ENCODE measurements at places on chromosomes 6 and 20.

GRCh38 chr6:170583756-170584180 is 669 bp downstream of the PDCD2 start:
- DNase-seq = no peak

DNA sequence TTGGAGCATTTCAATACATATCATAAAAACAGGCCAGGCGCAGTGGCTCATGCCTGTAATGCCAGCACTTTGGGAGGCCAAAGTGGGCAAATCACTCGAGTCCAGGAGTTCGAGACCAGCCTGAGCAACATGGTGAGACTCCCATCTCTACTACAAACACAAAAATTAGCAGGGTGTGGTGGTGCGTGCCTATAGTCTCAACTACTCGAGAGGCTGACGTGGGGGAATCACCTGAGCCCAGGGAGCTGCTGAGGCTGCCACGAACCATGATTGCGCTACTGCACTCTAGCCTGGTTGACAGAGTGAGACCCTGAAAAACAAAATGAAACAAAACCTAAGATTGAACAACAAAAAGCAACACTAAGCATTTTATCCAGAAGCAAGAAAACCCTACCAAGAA is 47.2 kb downstream of the BACH2 start:
- no peak for DNase-seq

DNA sequence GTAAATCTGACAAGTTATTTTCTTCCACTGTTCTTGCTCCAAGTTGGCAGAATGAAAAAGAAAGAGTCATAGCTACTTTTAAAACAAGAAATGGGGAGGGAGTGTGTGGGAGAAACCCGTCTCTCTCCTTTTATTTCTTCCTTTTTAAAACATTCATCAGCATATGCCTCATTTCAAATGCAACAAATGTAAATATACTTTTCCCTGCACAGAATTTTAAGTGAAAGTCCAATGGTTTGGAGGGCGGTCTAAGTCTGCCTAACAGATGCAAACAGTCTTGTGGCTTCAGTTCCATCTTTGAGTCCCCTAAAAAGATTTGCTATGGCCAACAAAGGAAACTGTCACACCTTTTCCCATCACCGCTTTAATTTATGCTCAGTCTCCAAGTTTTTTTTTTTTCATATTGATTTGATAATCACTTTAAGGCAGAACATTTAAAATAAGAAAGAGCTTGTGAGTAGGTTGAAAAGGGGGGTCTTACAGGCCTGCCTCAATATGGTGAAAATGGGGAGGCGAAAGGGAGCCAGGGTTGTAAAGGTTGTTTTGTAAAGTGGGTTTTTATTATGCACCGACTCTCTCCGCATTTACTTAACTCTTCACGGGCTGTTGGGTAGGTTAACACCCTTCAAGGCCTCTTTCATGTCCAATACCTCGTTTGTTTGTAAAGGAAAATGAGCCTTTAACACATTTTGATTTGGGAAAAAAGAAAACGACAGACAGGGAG is 4.6 kb downstream of the TFAP2D start:
- no peak for DNase-seq

DNA sequence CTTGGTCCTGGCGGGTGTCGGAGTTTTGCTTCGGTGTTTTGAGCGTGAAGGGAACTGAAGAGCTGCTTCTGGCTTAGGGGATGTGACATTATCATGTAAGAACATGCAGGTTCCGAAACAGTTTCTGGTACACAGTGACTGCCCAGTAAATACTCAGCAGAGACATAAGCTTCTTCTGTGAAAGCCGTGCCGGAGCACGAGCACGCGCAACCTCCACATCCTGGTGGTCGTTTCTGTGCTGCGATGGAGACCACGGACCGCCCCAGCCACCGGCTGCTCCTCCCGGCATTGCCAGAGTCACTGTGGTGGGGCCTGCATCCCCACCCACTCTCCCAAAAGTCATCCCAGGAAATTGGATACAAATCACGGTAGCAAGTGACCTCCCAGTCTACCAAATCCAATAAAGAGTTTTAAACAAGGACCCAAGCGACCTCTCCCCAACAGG is 18.7 kb downstream of the KIF25 start:
- DNase-seq = no peak

GRCh38 chr6:10205892-10206291 is 209.0 kb downstream of the TFAP2A start:
- no peak for DNase-seq

GRCh38 chr6:12051861-12052368 is 39.8 kb downstream of the HIVEP1 start:
- DNase-seq = peak; percentile 51

- DNase-seq = no peak
Observed at GRCh38 chr6:97026298-97026697, 101.8 kb downstream of the KLHL32 start.

DNA sequence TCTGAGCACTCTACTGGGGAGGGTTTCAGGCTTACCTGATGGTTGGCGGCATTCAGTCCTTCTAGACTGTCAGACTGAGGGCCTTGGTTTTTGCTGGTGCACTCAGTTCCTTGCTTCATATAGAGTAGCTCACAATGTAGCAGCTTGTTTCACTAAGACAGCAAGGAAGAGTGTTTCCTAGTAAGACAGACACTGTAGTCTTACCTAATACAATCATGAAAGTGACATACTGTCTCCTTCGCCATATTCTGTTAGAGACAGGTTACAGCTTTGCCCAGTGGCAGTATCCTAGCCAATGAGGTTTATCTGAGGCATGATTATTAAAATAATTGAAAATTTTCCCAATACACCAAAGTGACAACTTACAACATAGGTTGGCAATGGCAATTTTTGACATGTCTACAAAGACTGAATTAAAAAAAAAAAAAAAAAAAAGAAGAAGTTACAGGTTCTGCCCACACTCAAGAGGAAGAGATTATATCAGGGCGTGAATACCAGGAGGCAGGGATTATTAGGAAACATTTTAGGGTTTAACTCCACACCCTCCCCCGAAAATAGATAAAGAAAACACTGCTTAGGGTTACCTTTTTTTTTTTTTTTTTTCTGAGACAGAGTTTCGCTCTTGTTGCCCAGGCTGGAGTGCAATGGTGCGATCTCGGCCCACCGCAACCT is 66.8 kb downstream of the SCAND1 start:
- no peak for DNase-seq

Data from Daoy (cell line).